ENCODE measurements at places on chromosomes 7 and 10. TPM values are rescaled to one million over a fixed set of nuclear protein-coding genes. Genes with fewer than 3 reads are reported as not detected.

Gene LRCH4
- 35.2 TPM for total RNA-seq

Gene OPALIN
- total RNA-seq, result not detected

Gene ADRA2A
- total RNA-seq, result not detected

Gene FXYD4
- total RNA-seq, result not detected

Gene ZDHHC6
- total RNA-seq, result 25.7 TPM

Gene PWWP2B
- 4.2 TPM for total RNA-seq

Gene CDK6
- 78.0 TPM for total RNA-seq

Gene PRLHR
- not detected for total RNA-seq

Gene TPST1
- 27.1 TPM for total RNA-seq

Gene SEMA4G
- 2.0 TPM for total RNA-seq

Gene EVX1
- total RNA-seq, result not detected

- DNase-seq, result no peak
- peaks cover 10% of the 10 kb centered on the region for H3K27me3 ChIP-seq
- H3K4me3 ChIP-seq, result no peak overlapping the region
- H3K36me3 ChIP-seq, result no peaks in the 10 kb centered on the region
- H3K27ac ChIP-seq, result no peak overlapping the region
- H3K4me1 ChIP-seq, result no peaks in the 10 kb centered on the region
Observed at GRCh38 chr7:65302883-65303282, 70.8 kb upstream of the ZNF92 start.

- no peak overlapping the region for H3K4me3 ChIP-seq
- H3K27ac ChIP-seq, result no peak overlapping the region
- H3K36me3 ChIP-seq, result no peaks in the 10 kb centered on the region
- H3K27me3 ChIP-seq, result peaks cover 12% of the 10 kb centered on the region
- H3K4me1 ChIP-seq, result no peaks in the 10 kb centered on the region
Observed at GRCh38 chr10:116833986-116834985, 15.0 kb upstream of the ENO4 start.

GRCh38 chr10:82981137-82981723 is 1106.2 kb downstream of the NRG3 start:
- H3K4me3 ChIP-seq, result peak overlapping the region; percentile 72
- DNase-seq, result peak; percentile 32
- peaks cover 33% of the 10 kb centered on the region for H3K4me1 ChIP-seq
- H3K27ac ChIP-seq, result peak overlapping the region; percentile 99

DNA sequence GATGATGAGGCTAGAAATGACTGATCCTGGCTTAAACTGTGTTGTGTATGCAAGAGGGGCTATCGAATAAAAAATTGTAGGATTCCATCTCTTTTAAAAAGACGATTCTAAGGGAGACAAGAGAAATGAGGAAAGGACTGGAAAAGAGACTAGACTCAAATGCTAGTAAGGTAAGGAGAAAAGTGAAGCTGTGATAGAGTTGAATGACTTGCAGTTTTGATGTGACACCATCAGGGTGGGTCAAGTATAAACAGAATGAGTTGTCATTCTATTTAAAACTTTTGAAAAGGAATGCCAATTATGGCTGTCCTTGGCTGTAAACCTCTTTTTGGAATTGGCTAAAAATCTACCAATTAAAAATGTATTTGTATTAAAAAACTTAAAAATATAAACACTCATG is 184.5 kb upstream of the PHF14 start:
- H3K27me3 ChIP-seq, result no peaks in the 10 kb centered on the region
- no peak overlapping the region for H3K27ac ChIP-seq

- H3K27me3 ChIP-seq, result peaks cover 17% of the 10 kb centered on the region
- DNase-seq, result no peak
- H3K27ac ChIP-seq, result no peak overlapping the region
- no peaks in the 10 kb centered on the region for H3K36me3 ChIP-seq
- H3K4me1 ChIP-seq, result no peaks in the 10 kb centered on the region
- H3K4me3 ChIP-seq, result no peak overlapping the region
Observed at GRCh38 chr10:42984761-42985325, 92.0 kb upstream of the RET start.

DNA sequence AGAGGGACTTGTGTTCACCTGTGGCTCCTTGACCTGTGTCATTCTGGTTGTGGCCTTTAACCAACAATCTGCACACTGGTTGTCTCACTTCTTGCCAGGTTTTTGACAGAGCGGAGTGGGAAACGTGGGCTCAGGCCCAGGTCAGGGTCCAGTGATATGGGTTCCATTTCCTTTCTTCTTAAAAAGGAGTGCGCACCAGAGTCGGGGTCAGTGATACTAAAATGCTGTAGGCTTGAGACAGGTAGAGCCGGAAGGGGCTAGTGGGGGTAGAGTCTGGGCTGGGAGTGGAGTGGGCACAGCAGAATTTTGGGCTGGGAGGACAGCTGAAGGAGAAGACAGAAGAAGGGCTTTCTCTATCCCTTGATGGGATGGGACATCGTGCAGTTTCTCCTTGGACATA is 61.2 kb downstream of the SH2D4B start:
- H3K36me3 ChIP-seq, result no peaks in the 10 kb centered on the region
- H3K27ac ChIP-seq, result no peak overlapping the region
- H3K27me3 ChIP-seq, result peaks cover 14% of the 10 kb centered on the region
- DNase-seq, result no peak

GRCh38 chr10:82190432-82191260 is 315.7 kb downstream of the NRG3 start:
- no peak overlapping the region for H3K27ac ChIP-seq
- DNase-seq, result no peak
- H3K4me1 ChIP-seq, result no peaks in the 10 kb centered on the region

DNA sequence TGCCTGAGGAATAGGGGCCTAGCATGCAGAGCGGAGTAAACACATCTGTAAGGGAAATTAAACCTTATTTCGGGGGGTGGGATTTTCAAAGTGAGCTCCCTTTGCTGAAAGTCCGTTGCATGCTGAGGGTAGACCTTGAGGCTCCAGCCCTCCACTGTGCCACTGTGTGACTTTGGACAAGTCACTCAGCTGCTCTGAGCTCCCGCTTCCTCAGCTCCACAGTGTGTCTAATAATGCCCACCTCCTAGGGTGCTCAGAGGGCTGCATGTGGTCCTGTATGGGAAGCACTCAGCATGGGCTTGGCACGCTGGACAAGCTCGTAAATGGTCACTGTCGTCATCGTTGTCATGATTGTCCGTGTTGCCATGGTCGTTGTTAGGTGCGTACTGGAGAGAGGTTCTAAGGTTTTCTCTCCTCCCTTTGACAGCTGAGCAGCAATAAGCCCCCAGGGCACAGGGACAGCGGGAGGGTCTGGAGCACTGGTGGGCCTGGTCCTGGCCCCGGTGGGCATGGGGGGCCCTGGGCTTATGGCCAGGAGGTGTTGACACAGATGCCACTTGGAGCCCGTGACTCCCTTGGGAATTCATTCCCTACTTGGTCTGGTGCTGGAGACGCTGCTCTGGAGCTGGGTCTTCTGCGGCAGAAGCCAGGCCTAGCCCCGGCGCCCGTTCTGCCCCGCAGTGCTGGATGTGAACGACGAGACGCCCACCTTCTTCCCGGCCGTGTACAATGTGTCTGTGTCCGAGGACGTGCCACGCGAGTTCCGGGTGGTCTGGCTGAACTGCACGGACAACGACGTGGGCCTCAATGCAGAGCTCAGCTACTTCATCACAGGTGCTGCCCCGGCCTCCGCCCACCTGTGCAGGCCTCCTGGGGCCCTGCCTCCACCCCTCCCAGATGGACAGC is 13.1 kb downstream of the C10orf105 start:
- no peak overlapping the region for H3K27ac ChIP-seq
- no peak overlapping the region for H3K4me3 ChIP-seq
- peaks cover 35% of the 10 kb centered on the region for H3K27me3 ChIP-seq
- H3K4me1 ChIP-seq, result no peaks in the 10 kb centered on the region
- no peak for DNase-seq

GRCh38 chr10:86481761-86482160 is 39.8 kb downstream of the WAPL start:
- H3K27ac ChIP-seq, result no peak overlapping the region
- no peak overlapping the region for H3K4me3 ChIP-seq
- H3K27me3 ChIP-seq, result no peaks in the 10 kb centered on the region
- no peaks in the 10 kb centered on the region for H3K4me1 ChIP-seq
- no peaks in the 10 kb centered on the region for H3K36me3 ChIP-seq

GRCh38 chr10:129969911-129970464 is 5.9 kb upstream of the EBF3 start:
- H3K27me3 ChIP-seq, result peaks cover 64% of the 10 kb centered on the region
- H3K4me3 ChIP-seq, result no peak overlapping the region
- no peak for DNase-seq

All from HFFc6 (cell line).